ENCODE measurements at places on chromosomes 2 and 18.

- no peak for DNase-seq
Observed at GRCh38 chr2:190063624-190064023, 1.1 kb upstream of the MSTN start.

GRCh38 chr18:79447703-79448367 is 52.1 kb downstream of the NFATC1 start:
- DNase-seq: peak; percentile 29

- DNase-seq: no peak
Observed at GRCh38 chr18:26510337-26510736, 38.0 kb downstream of the KCTD1 start.

- DNase-seq: no peak
Observed at GRCh38 chr2:233360771-233361176, 6.5 kb downstream of the DGKD start.

- no peak for DNase-seq
Observed at GRCh38 chr2:57570961-57571360, 475.6 kb upstream of the VRK2 start.

- DNase-seq: no peak
Observed at GRCh38 chr2:226837334-226837733, 1.5 kb downstream of the RHBDD1 start.

GRCh38 chr2:208584378-208584985 is 177.9 kb downstream of the PTH2R start:
- DNase-seq: no peak

- DNase-seq: no peak
Observed at GRCh38 chr18:78323453-78324197, 656.0 kb upstream of the SALL3 start.

DNA sequence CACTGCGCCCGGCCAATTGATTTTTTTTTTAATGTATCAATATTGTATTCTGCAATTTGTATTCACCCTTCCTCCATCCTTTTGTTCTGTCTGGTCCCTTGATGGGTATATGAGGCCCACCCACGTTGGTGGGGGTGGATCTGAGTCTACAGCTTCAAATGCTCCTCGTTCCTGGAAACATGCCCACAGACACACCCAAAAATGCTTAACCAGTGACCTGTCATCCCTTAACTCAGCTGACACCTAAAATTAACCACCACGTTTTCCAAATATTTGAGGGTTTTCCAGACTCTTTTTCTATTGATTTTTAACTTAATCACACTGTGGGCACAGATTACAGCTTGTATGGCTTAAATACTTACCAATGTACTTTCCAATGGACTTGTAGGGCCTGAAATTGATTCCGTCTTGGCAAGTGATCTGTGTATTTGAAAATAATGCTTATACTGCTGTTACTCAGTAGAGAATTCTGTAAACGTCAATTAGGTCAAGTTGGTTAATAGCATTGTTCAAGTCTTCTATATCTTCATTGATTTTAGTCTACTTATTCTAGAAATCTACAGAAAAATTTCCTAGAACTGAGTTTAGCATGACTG is 34.4 kb upstream of the CYP27C1 start:
- peak; percentile 80 for DNase-seq

- DNase-seq: no peak
Observed at GRCh38 chr18:12008181-12008767, 27.0 kb downstream of the IMPA2 start.

DNA sequence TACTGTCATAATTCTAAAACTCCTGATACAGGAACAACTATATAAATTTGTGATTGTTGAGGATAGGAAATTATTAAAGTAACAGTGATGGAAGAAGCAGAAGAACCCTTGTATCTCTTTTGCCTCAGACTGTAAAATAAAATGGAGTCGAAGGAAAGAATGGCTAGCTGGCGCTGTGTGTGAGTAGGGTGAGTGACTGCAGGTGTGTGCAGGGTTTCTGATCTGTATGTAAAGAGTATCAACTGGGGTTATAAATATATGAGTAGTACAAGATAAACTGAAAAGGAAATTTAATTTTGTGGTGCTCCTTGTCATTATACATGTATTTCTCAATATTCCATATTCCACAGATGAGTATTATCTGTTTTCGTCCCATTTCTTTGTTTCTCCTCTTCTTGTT is 15.2 kb downstream of the POLI start:
- DNase-seq: no peak

- DNase-seq: no peak
Observed at GRCh38 chr2:115389898-115390565, 947.6 kb downstream of the DPP10 start.

Data from fibroblast of skin of scalp (primary cell).